ENCODE measurements at places on chromosomes 3 and 15.

GRCh38 chr3:122310361-122310760 is 14.7 kb upstream of the CSTA start:
- DNase-seq = no peak

- no peak for DNase-seq
Measured at GRCh38 chr3:114974387-114974786, 172.7 kb downstream of the ZBTB20 start.

DNA sequence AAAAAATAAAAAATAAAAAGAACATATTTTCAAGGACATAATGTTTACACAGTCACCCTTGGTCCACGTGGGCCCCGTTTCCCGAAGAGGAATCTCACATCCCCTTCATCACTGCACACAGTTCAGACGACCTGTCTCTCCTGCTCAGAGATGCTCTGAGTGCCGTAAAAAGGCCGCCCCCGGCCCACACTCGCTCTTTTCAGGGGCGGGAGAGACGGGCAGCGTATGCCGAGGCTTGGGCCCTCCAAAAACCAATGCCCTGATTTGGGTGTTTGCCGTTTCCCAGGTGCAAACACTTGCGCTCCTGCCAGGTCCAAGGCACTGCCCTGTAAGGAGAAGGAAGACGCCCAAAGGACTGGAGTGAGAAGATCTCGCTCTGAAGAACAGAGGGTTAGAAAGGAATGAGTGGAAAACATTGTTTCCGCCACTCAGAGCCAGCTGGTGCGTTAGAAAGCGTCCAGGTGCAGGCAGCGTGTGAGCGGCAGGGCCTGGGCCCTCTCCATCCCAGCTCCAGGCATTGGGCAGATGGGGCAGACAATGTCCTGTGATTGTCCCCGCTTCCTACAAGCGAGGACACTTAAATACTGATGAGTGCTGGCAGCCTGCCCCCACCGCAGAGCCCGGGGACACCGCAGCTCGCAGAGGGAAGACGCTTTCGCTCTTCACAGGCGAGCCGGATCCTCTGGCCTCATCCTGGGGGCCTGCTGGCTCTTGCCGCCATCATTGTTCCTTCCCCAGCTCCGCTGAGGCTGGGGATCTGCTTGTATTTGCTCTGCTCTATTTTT is 53.2 kb downstream of the NIPA2 start:
- no peak for DNase-seq

DNA sequence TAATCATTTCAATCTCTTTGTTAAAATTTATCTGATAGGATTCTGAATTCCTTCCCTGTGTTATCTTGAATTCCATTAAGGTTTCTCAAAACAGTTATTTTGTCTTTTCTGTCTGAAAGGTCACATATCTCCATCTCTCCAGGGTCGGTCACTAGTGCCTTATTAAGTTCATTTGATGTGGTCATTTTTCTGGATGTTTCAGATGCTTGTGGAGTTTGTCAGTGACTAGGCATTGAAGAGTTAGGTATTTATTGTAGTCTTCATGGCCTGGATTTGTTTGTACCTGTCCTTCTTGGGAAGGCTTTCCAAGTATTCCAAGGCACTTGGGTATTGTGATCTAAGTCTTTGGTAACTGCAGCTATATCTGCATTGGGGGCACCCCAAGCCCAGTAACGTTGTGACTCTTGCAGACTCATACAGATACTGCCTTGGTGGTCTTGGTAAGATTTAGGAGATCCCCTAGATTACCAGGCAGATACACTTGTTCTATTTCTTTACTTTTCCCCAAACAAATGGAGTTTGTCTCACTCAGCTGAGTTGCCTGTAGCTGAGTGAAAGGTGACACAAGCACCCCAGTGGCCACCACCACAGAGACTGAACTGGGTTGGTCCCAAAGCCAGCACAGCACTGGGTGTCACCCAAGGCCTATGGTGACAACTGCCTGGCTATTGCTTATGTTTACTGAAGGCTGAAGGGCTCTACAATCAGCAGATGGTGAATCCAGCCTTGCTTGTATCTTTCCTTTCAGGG is 18.9 kb upstream of the SLC27A2 start:
- no peak for DNase-seq

GRCh38 chr3:67715971-67716370 is 61.6 kb upstream of the SUCLG2 start:
- DNase-seq = no peak

DNA sequence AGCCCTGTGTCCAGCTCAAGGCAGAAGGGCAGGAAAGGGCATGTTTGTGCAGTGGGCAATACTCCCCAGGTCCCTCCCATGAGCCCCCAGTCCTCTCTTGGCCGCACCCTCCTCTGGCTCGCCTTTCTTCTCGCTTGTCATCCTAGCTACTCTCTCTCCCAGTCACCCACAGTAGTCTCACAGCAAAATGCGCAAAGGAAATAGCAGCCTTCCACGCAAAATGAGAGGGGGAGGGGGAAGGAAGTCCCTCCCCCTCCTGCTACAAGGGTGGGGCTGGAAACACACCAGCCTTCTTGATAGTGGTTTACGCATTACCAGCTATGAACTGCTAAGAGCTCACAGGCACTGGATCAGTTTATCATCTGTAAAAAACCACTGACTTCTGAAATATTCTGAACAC is 83.8 kb downstream of the GADL1 start:
- DNase-seq = no peak

DNA sequence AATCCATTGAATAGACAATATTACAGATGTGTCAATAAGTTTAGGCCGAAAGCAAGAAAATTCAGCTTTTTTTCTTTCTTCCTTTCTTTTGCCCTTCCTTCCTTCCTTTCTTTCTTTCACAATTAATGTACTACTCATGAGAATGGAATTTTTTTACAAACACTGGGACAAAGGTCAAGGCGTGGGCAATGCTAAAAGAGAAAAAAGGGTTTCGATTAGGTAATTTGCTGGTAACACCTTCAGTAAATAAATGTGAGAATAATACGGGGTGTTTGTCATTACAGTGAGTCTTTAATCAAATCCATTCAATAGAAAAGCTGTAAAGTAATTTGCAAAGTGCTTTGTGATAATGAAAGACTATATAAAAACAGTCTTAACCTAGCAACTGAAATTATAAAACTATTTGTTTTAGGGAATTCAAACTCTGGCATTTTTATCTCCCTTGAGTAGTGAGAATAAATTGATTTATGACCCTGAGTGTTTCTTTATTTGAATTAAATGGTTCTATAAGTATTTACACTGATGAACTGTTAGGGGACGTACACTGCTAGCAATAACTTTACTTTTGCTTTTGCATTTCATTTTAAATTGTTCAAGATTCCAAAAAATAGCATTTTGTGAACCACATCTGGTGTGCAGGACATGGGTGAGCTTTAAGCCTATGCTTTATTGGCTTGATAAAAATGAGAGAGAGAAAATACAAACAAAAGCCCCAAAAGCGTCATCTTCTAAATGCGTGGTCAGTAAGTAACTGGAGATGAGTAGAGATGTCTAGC is 104.2 kb upstream of the THRB start:
- DNase-seq = no peak

DNA sequence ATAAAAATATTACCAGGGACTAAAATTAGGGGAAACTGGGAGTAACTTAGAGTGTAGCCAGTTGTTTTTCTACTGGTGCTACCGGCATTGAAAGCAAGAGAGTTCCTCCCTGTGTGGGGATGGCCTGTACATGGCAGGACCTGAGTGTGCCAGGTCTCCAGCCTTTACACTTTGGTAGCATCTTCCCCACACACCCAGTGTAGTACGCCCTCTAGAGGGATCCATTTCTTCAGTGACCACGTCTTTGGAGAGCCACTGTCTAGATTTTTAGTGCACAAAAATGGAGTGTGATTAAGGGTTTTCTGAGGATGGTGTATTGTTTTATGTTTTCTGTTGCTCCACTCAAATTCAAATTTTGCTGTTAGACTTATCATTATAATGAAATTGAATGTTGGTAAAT is 507.0 kb upstream of the TPRG1 start:
- DNase-seq = no peak

DNA sequence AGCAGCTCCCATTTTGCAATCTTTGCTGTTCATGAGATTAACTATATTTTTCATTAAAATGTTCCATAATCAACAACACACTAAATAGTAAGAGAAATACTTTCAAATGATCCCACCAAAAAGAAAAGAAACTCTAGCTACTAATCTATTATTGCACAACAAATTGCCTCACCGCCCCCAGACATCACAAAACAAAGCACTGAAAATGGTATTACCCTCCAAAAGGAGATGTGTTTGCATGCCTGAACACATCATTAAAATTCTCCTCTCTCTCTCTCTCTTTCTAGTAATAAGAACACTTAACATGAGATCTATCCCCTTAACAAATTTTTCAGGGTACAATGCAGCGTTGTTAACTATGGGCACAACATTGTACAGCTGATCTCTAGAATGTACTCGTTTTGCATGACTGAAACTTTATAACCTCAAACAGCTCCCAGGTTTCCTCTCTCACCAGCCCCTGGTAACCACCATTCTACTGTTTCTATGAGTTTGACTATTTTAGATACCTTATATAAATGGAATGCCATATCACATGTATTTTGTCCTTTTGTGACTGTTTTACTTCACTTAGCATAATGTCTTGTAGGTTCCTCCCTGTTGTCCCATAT is 33.1 kb downstream of the WNT5A start:
- DNase-seq = no peak

GRCh38 chr3:194748225-194748624 is 62.5 kb downstream of the FAM43A start:
- DNase-seq = no peak

- no peak for DNase-seq
Measured at GRCh38 chr15:71066983-71067382, 48.3 kb upstream of the THSD4 start.

DNA sequence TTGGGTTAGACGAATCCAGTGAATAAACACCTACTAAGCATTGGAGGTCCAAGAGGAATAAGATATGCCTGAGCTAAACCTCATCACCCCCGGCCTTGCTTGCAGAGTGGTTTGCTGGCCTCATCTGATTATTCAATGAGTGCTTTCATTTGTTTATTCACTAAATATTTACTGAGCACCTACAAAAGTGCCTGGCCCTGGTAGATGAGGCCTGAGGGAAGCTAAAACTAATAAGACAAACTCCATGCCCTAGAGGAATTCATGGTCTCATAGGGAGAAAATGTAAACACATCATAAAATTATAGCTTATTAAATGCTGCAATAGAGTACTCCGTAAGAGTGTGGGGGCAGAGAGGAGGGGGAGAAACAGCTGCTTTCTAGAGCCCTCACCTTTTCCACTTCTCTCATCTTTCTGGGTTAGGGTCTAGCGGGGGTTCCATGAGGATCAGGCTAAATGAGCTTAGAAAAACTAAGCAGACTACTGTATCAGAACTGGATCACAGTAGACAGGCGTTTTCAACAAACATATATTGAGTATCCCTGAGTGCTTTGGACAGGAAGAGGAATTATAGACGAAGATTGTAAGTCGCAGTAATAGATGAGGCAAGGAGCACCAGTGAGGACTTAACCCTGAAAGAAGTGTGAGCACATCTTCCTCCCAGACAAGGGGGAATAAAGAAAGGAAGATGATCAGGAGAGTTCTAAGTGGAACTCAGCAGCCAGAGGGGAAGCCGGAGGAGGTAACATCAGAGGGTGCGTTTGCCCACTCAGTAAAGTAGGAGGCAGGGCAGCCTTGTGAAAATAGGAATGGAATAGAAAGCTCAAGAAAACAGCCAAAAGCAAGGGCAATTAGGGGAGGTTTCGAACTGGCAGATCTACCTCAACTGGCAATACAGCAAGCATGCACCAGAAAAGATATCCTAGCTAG is 31.5 kb upstream of the LAMP3 start:
- no peak for DNase-seq

GRCh38 chr3:145133281-145133680 is 1027.7 kb downstream of the PLOD2 start:
- DNase-seq = no peak

DNA sequence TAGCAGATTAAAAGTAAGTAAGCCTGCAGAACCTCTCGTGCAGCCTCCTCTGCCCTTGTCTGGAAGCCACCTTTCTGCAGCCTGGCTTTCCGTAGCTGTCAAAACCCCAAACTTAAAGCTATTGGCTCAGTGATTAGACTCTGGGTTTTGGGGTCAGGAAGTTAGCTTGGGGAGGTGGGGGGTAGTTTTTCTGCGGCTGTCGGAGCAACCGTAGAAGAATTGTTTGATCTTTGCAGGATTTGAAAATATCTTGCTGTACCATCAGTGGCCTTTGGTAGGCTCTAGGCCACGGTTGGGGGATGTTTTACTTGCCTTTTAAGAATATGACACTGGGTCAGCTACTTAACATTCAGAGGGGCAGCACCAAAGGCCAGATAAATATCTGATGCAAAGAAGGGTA is 88.4 kb upstream of the RASGRP1 start:
- DNase-seq = peak; percentile 66

Measured in activated CD4-positive, alpha-beta T cell treated with anti-CD3 and anti-CD28 coated beads, Interleukin-2, amount 50 U/mL, for 1 hour (primary cell).